ENCODE measurements at places on chromosomes 6 and 20. TPM values are rescaled to one million over a fixed set of nuclear protein-coding genes. Genes with fewer than 3 reads are reported as not detected.

Gene TCF21
- total RNA-seq = not detected

DNA sequence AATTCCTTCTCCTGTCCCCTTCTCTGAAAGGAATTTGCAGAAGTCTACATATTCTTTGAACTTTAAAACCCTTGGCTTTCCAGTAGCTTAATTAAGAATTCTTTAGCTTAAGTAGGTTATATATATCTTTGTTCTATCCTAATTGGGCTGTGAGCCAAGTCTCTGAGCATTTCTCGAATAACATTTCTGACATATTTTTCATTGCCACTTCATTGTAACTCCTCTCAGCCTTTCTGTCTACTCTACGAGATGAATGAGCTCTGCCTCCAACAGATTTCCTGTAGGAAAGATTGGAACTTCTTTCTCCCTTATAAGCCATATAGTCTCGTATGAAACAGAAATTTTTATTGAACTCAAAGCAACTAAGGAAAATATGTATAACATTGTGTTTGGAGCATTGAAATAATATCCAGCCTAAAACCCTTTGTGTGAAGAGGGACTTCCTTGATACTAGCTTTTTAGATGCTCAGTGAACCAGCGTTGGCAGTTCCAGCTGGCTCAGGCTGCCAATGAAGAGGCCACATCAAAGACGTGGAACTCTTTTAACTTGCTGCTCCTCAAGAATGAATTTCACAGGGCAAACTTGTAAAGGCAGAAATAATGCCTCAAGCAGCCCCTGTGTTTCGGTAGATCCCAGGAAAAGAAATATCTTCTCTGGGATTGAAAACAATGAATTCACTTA lies 87.7 kb upstream of the NOX3 start:
- DNase-seq = no peak

- no peak for DNase-seq
Observed at GRCh38 chr6:131822119-131822518, 14.3 kb downstream of the ENPP1 start.

- no peak for DNase-seq
Observed at GRCh38 chr6:42226161-42226611, 8.5 kb upstream of the MRPS10 start.

GRCh38 chr6:149079911-149080491 lies 237.5 kb upstream of the TAB2 start:
- DNase-seq = no peak

GRCh38 chr20:3106185-3106584 lies 21.7 kb upstream of the AVP start:
- no peak for DNase-seq

GRCh38 chr6:56211724-56212123 lies 35.7 kb downstream of the COL21A1 start:
- no peak for DNase-seq

GRCh38 chr6:107079429-107079828 lies 35.9 kb downstream of the BEND3 start:
- no peak for DNase-seq
